Activated naive CD4-positive, alpha-beta T cell treated with anti-CD3 and anti-CD28 coated beads, Interleukin-2, amount 50 U/mL, for 16 hours (primary cell): ENCODE measurements at places on chromosomes 16 and 17.
A peak's percentile ranks its signal among the peaks of the same experiment; 100 is the strongest.

DNA sequence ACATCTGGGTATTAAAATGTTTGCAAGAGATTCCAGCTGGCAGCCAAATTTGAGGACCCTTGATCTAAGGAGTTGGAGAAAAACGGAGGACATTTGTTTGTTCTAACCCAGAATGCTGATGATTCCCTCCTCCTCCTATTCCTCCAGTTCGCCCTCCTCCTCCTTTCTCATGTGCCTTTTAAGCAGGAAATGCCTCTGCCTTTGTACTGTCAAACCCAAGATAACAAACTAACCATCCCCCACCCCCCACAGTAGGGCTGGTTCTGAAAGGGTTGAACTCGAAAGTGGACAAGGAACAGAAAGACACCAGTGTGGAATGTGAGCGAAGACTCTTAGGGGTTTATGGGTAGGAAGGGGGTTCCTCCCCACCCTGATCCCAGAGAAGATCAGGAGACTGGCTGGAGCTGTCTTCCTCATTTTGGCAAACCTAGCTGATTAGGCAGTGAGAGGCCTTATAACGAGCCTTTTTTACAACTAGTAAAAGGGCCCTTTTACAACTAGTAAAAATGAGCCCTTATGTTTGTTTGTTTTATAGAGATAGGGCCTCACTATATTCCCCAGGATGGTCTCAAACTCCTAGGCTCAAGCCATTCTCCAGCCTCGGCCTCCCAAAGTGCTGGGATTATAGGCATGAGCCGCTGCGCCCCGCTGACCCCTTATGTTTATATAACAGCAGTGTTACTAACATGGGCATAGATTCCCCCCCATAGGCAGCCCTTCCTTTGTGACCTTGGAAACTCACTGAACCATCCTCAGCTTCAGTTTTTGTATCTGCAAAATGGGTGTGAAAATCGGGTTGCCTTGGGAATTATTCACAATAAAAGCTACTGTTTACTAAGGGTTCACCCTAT, 975 bp downstream of the CHD9 start:
- no peak for DNase-seq

DNA sequence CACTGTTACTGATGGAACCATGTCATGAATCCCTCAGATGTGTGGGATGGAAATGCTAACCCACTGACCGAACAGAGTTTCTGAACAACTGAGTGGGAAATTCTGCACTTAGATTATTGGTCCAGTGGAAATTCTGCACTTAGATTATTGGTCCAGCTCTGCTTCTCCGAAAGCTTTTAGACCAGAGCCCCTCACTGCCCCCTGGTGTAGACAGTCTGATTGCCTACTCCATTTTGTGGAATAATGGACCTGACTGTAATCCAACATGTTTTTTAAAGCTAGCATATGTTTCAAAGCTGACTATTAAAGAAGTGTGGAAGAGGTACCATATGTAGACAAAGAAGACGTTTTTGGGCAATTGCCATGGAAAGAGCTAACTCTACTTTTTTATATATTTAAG, 50.3 kb upstream of the TBX2 start:
- no peak for DNase-seq

DNA sequence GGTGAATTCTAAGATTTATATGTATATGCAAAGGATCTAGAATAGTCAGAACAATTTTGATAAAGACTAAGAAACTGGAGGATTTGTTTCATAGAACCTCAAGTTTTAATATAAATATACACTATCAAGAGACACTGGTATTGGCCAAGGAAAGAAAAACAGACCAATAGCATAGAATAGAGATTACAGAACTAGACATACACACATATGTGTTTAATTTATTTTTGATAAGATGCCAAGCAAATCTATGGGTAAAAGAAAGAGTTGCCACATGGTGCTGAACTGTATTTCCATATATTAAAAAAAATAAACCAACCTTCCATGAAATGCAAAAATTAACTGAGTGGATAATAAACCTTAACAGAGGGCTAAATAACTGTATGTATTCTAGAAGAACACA, 27.9 kb upstream of the LRRC37A3 start:
- no peak for DNase-seq

GRCh38 chr16:83744441-83744981, 63.3 kb upstream of the HSBP1 start:
- no peak for DNase-seq

DNA sequence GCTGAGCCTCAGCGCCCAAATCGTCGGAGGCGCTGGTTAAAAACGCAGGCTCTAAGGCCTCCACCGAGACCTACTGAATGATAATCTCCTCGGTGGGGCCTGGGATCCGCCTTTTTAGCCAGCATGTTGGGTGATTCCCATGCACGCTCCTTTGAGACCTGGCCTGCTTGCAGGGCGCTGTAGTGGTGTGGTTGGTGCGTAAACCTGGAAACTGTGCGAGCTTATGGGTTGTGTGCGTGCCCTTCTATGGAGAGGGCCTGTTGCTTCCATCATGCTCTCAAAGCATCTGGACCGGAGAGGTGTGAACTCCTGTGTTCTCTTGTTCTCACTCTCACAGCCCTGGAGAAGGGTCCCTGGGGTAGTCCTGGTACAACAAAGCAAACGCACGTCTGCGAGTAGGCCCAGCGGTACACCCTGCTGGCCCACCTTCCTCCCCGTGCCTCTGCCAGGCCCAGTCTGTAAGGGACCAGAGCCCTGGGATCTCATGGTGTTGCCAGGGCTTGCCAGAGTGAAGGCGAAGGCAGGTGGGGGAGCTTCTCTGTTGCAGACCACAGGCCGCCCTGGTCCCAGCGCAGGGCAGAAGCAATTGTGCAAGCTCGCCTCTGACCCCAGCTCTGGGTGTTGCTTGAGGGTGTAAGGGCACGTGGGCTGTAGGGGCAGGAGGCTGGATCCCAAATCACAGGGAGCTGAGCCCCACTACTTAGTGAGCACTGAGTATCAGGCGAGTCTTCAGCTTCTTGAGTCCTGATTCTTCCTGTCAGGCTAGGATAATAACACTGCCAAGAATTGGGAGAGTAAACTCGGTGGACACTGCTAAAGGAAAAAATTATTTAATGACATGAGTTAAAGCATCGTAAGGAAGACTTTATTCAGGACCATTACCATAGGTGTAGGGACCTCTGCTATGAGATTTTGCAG, 879 bp upstream of the LRRC75A start:
- DNase-seq, result no peak

DNA sequence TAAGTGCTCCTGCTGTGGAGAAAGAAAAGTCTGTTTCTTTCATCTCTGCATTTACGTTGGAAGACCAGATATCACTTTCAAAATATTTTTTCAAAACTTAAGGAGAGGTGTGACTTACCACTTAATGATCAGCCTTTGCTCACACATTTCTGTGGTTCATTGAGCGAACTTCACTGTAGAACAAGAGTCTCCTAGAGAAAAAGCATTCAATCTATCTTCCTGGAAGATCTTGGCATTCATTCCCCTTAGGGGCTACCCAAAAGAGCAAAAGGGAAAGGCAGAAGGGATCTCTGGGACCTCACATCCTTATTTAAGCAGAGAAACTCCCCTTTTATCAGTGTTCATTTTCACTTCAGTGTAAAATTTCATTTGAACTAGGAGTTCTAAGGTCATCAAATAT, 61.2 kb downstream of the HS3ST3A1 start:
- DNase-seq, result no peak

- no peak for DNase-seq
Observed at GRCh38 chr17:78000341-78000740, 41.8 kb downstream of the TNRC6C start.

- no peak for DNase-seq
Observed at GRCh38 chr17:6660101-6660500, 8.5 kb downstream of the C17orf100 start.

GRCh38 chr17:38703742-38704605, 1.1 kb upstream of the MLLT6 start:
- DNase-seq, result peak; percentile 86

- DNase-seq, result peak; percentile 87
Observed at GRCh38 chr16:89720813-89721545, at the start of the genes VPS9D1 and ZNF276. Gene VPS9D1 (minus strand): TSS chr16:89720898. CDS start chr16:89720861, 37 bp downstream. Gene ZNF276 (plus strand): TSS chr16:89721537. CDS start chr16:89721641, 104 bp downstream.

GRCh38 chr16:85675251-85675874, 13.4 kb downstream of the GINS2 start:
- DNase-seq, result no peak

DNA sequence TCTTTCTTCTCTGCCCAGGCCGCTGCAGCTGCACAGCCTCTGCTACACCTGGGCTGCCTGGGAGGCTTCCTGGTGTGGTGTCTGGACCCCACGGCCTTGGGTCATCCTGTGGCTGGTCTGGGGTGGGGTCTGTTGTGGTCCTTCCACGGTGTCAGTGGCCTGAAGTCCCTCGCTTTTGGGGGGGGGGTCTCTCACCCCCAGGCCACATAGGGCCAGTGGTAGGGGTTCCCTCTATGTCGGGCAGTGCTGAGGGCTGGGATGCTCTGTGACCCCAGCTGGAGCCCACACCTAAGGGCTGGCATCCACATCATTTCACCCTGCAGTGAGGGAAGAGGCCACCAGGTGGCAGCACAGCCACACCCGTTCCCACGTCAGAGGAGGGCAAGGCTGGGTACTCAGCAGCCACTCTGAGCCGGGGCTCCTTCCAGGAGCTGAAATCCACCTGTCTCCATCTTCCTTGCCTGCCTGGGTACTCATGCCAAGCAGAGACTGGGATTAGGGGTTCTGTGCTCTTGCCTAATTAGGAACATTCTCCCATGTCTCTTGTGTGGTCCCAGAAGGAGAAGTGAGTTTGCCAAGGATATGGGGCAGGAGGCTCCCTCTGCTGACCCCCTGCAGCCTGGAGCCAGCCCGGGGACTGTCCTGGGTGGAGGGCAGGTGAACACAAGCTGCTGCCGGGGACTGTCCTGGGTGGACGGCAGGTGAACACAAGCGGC, 13.0 kb downstream of the ENGASE start:
- peak; percentile 77 for DNase-seq

DNA sequence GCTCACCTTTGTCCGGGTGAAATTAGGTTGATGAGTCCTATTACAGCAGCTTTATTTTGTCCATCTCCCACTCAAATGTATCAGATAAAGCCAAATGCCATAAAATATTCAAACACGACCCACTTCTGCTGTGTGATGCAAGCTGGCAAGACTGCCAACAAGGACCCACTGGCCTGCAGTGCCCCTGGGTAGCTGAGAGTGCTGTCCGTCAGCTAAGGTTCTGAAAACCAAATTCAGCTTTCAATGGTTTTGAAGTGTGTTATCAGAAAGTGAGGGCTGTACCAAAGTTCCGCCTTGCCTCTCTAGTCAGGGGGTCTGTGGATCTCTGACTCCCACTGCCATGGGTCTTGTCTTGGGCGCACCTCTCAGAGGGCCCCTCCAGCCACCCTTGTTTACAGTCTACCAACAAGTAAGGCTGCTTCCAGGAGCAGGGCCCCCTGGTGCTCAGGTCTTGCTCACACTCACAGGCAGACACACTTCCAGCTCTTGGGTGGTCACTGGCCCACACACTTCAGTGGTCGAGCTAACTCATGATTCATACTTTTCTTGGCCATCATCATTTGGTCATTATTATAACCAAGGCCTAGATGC, 10.5 kb upstream of the CCDC182 start:
- DNase-seq, result no peak

DNA sequence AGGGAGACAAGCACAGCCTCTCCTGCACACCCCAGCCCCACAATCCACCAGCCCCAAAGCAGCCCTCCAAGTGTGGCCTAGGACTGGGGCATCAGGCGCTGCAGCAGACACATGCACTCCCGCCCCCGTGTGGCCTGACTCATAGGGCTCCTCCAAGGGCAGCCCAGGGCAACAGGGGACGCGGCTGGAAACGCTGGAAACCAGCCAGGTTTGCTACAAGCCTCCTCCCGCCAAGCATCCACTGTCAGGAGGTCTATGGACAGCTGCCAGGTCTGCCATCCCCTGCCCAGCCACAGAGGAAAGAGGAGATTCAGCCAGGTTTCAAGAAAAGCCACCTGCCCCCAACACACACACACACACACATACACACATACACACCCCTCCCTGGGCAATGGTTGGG, 25.8 kb downstream of the SRCIN1 start:
- DNase-seq, result no peak

GRCh38 chr17:8732406-8733085, 12.1 kb downstream of the CCDC42 start:
- DNase-seq, result no peak

DNA sequence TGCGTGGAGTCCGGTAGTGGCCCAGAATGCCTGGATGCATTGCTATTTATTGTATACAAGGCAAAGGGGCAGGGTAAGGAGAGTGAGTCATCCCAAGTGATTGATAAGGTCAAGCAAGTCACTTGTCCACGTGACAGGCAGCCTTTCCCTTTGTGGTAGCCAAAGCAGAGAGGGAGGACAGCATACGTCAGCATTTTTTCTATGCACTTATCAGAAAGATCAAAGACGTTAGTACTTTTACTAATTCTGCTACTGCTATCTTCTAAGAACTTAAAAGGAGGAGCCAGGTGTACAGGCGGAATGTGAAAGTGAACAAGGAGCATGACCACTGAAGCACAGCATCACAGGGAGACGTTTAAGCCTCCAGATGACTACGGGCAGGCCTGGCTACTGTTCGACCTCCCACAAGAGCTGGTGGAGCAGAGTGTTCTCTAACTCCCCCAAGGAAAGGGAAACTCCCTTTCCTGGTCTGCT, 47.9 kb upstream of the ARL4D start:
- no peak for DNase-seq

DNA sequence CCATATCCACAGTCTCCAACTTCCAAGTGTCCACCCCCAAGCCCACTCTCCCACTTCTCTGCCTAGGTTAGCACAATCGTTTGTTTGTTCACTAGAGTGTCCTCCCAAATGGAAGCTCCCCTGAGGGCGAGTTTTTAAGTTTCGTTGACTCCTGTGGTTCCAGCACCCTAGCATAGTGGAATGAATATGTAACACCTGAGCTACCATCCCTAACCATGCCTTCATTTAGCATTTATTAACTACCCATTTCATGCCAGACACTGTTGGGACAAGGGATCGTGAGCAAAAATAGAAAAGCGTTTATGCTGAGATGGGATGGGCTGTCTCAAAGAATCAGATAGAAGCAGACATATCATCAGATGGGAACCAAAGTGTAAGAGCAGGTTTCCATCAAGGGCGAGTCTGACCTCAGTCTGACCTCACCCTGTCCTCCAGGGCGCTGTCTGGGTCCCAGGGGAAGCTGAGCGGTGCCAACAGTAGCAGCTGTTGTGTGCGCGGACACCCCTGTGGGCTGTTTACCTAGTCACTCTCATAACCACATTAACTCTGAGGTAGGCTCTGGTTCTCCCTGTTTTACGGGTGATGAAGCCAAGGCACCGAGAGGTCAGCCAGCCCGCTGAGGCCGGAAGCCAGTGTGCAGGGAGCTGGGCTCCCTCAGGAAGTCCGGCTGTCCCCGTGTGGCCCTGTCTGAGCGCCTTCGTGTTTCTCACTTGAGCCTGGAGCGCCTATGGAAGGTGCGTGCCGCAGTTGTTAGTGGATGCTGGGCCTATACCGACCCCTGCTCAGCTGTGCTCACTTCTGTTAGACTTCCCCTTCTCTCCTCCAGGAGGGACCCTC, 6.2 kb downstream of the CNP start:
- DNase-seq, result no peak

- no peak for DNase-seq
Observed at GRCh38 chr17:9002227-9002605, 19.1 kb upstream of the NTN1 start.
